Activated T-helper 1 cell treated with anti-CD3 and anti-CD28 coated beads, Interleukin-12 subunit alpha, Interleukin-12 subunit beta, Interleukin-2, Interleukin-4 antibody, amounts not matched to agents 30 ng/mL and 10 ng/mL and 1 ng/mL, durations not matched to agents 14 hours and 24 hours and 36 hours (primary cell): ENCODE measurements at places on chromosomes 4 and X.

GRCh38 chr4:109559625-109559982 lies 442 bp upstream of the MCUB start:
- peaks cover 48% of the 10 kb centered on the region for H3K4me1 ChIP-seq
- H3K27ac ChIP-seq, result peak overlapping the region; percentile 96
- H3K36me3 ChIP-seq, result peaks cover 25% of the 10 kb centered on the region
- peak overlapping the region; percentile 83 for H3K4me3 ChIP-seq
- no peaks in the 10 kb centered on the region for H3K27me3 ChIP-seq

DNA sequence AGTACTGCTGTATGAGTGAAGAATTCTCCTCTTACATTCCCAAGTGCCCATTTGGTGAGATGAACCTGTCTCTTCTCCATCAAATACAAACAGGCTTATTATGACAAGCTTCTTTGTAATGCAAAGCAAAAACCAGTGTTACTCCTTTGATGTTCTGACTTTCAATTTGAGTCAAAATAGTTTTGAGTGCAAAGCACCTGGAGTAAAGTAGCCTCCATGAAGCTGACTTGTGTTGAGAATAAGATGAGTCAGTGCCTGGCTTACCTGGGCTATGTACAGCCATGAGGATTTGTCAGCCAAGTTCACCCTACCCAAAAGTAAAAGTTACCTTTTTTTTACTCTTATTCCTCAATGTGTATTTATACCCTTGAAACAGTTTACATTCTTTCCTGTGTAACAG lies 132.5 kb upstream of the FMR1 start:
- peaks cover 8% of the 10 kb centered on the region for H3K4me1 ChIP-seq
- no peak overlapping the region for H3K27ac ChIP-seq
- no peak overlapping the region for H3K4me3 ChIP-seq
- no peak for DNase-seq

DNA sequence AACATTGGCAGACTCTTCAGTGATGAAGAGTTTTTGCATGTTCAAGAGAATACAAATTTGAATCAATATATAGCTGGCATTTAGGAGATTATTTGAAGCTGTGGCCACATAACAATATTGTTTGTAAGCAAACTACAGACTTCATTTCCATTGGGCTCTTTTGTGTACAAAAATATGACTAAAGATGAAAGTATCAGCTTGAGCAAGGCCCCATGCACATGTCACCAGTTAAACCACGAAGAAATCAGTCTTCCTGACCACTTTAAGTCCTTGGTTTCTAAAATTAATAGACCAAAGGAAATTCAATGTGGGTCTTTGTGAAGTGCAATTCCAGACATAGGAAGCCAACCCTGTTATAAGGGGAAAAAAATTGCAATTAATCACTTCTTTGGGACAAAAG lies 1664.6 kb upstream of the ADGRL3 start:
- no peaks in the 10 kb centered on the region for H3K4me1 ChIP-seq
- DNase-seq, result no peak
- H3K4me3 ChIP-seq, result no peak overlapping the region
- H3K36me3 ChIP-seq, result no peaks in the 10 kb centered on the region
- no peaks in the 10 kb centered on the region for H3K27me3 ChIP-seq

- peaks cover 37% of the 10 kb centered on the region for H3K4me1 ChIP-seq
- peak overlapping the region; percentile 99 for H3K27ac ChIP-seq
Observed at GRCh38 chrX:41337140-41337539, 3.2 kb downstream of the DDX3X start.

DNA sequence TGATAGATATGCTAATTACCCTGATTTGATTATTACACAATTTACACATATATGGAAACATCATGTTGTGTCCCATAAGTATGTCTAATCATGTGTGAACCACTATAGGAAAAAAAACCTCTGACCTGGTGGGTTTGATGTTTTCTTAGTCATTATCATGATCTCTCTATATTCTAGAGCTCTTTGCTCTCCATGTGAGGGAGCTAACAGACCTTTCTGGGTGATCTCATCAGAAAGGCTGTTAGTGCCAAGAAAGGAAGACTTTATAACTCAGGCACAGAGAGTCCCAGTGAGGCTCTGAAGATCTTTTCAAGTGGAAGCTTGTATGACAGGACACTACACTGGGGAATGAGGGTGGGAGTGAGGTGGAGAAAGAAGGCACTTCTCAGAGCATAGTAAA lies 527.7 kb upstream of the MAGEB2 start:
- no peak overlapping the region for H3K4me3 ChIP-seq
- H3K27ac ChIP-seq, result no peak overlapping the region
- no peaks in the 10 kb centered on the region for H3K36me3 ChIP-seq

DNA sequence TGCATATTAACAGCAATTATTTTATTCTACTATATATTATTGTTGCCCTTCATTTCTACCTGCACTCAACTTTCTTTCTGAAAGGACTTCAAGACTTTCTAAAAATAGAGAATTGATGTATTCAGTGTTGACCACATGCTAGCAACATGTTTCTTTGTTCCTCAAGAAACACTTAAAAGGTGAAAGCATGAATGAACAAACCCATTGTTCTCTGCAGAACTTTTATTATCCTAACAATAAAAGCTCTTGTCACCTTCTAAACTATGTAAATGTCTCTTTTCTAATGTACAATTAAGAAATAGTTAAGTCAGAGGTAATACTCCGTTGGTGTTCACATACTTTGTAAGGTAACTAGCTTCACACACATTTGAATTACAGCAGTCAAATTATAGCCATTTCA lies 638.7 kb downstream of the FSTL5 start:
- H3K4me3 ChIP-seq, result no peak overlapping the region
- H3K36me3 ChIP-seq, result no peaks in the 10 kb centered on the region
- no peaks in the 10 kb centered on the region for H3K27me3 ChIP-seq
- no peaks in the 10 kb centered on the region for H3K4me1 ChIP-seq
- no peak overlapping the region for H3K27ac ChIP-seq

- peaks cover 9% of the 10 kb centered on the region for H3K4me1 ChIP-seq
- H3K36me3 ChIP-seq, result no peaks in the 10 kb centered on the region
- DNase-seq, result no peak
- no peak overlapping the region for H3K4me3 ChIP-seq
Observed at GRCh38 chr4:84150177-84150576, 348.9 kb downstream of the NKX6-1 start.

GRCh38 chr4:87662871-87663270 lies 12.8 kb downstream of the DMP1 start:
- H3K4me1 ChIP-seq, result no peaks in the 10 kb centered on the region
- no peaks in the 10 kb centered on the region for H3K36me3 ChIP-seq
- no peaks in the 10 kb centered on the region for H3K27me3 ChIP-seq

GRCh38 chrX:633985-634958 lies 3.7 kb downstream of the SHOX start:
- peaks cover 62% of the 10 kb centered on the region for H3K27me3 ChIP-seq
- H3K36me3 ChIP-seq, result no peaks in the 10 kb centered on the region
- no peaks in the 10 kb centered on the region for H3K4me1 ChIP-seq
- no peak overlapping the region for H3K4me3 ChIP-seq
- DNase-seq, result no peak

DNA sequence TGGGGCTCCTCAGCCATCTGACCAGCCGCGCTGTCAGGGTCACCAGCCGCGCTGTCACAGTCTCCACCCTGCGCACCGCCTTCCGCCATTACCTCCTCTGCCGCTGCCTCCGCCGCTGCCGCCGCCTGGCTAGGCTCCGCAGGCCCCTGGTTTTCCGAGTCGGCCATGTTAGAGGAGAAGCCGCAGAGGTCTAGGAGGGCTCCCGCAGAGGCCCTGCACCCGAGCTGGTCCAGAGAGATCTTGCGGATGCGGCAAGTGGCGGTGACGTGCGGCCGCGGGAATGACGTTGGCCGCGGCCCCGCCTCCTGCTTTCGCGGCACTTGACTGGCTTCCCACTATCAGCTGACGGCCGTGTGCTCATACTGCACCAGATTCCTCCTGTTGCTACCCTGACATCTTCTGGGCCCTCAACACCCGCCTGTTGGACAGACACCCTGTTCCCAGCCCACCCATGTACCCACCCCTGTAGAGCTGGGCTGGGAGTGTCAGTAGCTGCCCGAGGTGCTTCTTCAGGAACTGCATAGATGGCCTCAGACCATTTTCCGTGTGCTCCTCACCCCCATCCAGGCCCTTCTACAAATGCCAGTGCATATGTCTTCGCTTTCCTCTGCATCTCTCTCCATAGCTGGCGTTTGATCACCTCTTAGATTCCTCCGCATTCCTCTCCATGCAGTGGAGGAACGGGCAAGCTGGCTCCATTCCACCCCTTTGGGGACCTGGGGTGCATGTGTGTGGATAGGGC lies at the start of gene NAP1L5:
Gene NAP1L5 (minus strand): TSS at position 242 of the 742 bp plus-strand sequence. CDS start 75 bp downstream, at position 167.
- H3K4me3 ChIP-seq, result peak within 1 kb of the TSS; percentile 88
- H3K27me3 ChIP-seq, result peaks cover 2% of the 10 kb centered on the region
- peak within 1 kb of the TSS; percentile 83 for H3K27ac ChIP-seq
- peaks cover 6% of the 10 kb centered on the region for H3K36me3 ChIP-seq

DNA sequence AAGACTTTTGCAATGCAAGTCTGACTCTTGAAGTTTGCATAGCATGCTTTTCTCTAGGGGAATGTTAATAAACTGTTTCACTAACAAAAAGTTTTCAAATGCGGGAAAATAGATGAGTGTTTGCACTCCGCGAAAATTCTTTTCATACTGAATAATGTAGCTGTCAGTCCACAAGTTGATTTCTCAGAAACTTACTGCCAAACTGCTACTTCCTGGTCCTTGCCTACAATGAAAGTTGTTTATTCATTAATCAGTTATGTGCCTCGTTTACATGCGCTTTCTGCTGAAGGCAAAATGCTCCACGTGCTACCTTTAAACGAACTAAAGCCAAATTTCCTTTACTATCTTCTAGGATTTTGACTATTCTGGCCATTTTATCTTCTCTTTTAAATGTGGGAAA lies 166.2 kb downstream of the MAGEB17 start:
- no peaks in the 10 kb centered on the region for H3K4me1 ChIP-seq
- no peak overlapping the region for H3K27ac ChIP-seq
- no peak for DNase-seq

GRCh38 chr4:26687728-26688127 lies 103.8 kb downstream of the TBC1D19 start:
- no peak overlapping the region for H3K4me3 ChIP-seq
- no peaks in the 10 kb centered on the region for H3K27me3 ChIP-seq
- no peak for DNase-seq
- no peaks in the 10 kb centered on the region for H3K4me1 ChIP-seq
- no peak overlapping the region for H3K27ac ChIP-seq

GRCh38 chrX:139199933-139200332 lies 330.6 kb upstream of the F9 start:
- no peak overlapping the region for H3K27ac ChIP-seq
- H3K27me3 ChIP-seq, result peaks cover 23% of the 10 kb centered on the region
- no peak overlapping the region for H3K4me3 ChIP-seq
- no peaks in the 10 kb centered on the region for H3K36me3 ChIP-seq
- no peak for DNase-seq

DNA sequence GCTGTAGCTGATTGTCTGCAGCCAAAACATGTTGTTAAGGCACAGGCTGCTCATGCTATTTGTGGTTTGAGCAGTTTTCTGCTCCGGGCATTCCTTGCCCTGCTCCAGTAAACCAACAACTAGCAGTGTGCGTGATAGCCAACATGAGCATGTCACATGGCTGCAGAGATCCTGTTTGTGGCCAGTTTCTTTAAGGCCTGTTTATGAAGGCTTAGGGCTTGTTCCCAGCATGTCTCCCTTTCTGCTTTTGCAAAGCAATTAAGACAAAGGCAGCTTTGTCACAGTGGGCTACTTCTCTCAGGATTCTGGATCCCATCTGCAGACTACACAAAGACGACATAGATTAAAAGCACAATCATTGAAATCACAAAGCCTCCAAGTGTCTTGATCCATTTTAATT lies 160.5 kb downstream of the ZNF518B start:
- no peaks in the 10 kb centered on the region for H3K4me1 ChIP-seq
- no peaks in the 10 kb centered on the region for H3K36me3 ChIP-seq
- no peak for DNase-seq
- H3K27ac ChIP-seq, result no peak overlapping the region
- peaks cover 3% of the 10 kb centered on the region for H3K27me3 ChIP-seq

- peaks cover 33% of the 10 kb centered on the region for H3K36me3 ChIP-seq
- no peaks in the 10 kb centered on the region for H3K27me3 ChIP-seq
- H3K27ac ChIP-seq, result peak overlapping the region; percentile 93
- DNase-seq, result no peak
- H3K4me1 ChIP-seq, result peaks cover 59% of the 10 kb centered on the region
- H3K4me3 ChIP-seq, result peak overlapping the region; percentile 99
Observed at GRCh38 chr4:41935652-41936021, 408 bp downstream of the TMEM33 start.

- no peaks in the 10 kb centered on the region for H3K27me3 ChIP-seq
- no peak overlapping the region for H3K27ac ChIP-seq
- no peak for DNase-seq
- H3K4me3 ChIP-seq, result peak overlapping the region; percentile 68
- H3K36me3 ChIP-seq, result peaks cover 11% of the 10 kb centered on the region
- peaks cover 42% of the 10 kb centered on the region for H3K4me1 ChIP-seq
Observed at GRCh38 chrX:40082447-40083119, 15.2 kb downstream of the BCOR start.

- DNase-seq, result no peak
- peaks cover 2% of the 10 kb centered on the region for H3K27me3 ChIP-seq
- no peak overlapping the region for H3K4me3 ChIP-seq
- H3K36me3 ChIP-seq, result no peaks in the 10 kb centered on the region
- no peaks in the 10 kb centered on the region for H3K4me1 ChIP-seq
- H3K27ac ChIP-seq, result no peak overlapping the region
Observed at GRCh38 chr4:3679851-3680311, 86.3 kb upstream of the ADRA2C start.

DNA sequence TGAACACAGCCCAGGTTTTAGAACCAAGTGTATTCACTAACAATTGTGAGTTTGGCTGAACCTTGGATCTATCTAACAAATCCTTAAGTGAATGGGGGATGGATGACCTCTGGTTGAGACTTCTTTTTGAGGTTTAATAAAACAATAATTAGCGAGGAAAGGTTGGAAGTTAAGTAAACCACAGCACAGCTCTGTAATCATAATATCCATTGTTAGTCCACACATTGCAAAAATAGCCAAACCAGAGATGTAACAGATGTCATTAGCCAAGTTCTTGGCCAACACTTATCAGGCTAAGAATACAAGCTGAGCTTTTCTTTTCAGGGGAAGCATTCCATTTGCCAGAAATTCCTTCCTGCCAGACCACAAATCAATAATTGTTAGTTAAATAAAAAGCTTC lies 59.1 kb downstream of the FREM3 start:
- no peaks in the 10 kb centered on the region for H3K4me1 ChIP-seq
- H3K27me3 ChIP-seq, result no peaks in the 10 kb centered on the region
- H3K36me3 ChIP-seq, result no peaks in the 10 kb centered on the region
- no peak for DNase-seq
- H3K27ac ChIP-seq, result no peak overlapping the region

DNA sequence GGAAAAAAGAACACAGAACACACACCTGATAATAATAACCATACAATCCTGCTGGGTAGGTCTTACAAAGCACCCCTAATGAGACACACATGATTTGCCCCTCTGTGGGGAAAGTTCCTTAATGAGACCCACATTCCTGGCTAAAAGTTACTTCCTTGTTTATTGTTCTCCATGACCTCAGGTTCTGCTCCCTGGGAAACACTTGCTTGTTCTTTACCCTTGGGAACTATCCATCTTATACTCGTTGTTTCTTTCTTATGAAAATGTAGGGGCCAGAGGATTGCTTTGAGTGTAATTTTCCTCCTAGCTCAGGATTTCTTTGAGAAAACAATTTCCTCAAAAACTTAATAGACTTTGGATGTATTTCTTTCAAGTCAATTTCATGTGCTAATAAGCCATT lies 52.1 kb upstream of the PCDH10 start:
- no peak overlapping the region for H3K27ac ChIP-seq
- no peak overlapping the region for H3K4me3 ChIP-seq
- DNase-seq, result no peak
- no peaks in the 10 kb centered on the region for H3K4me1 ChIP-seq
- no peaks in the 10 kb centered on the region for H3K27me3 ChIP-seq

GRCh38 chr4:81038636-81039350 lies 8.3 kb downstream of the BMP3 start:
- no peaks in the 10 kb centered on the region for H3K4me1 ChIP-seq
- no peak overlapping the region for H3K27ac ChIP-seq
- H3K36me3 ChIP-seq, result no peaks in the 10 kb centered on the region
- peaks cover 12% of the 10 kb centered on the region for H3K27me3 ChIP-seq
- no peak overlapping the region for H3K4me3 ChIP-seq
